ENCODE measurements at places on chromosomes 5 and 9. TPM values are rescaled to one million over a fixed set of nuclear protein-coding genes. Genes with fewer than 3 reads are reported as not detected.

DNA sequence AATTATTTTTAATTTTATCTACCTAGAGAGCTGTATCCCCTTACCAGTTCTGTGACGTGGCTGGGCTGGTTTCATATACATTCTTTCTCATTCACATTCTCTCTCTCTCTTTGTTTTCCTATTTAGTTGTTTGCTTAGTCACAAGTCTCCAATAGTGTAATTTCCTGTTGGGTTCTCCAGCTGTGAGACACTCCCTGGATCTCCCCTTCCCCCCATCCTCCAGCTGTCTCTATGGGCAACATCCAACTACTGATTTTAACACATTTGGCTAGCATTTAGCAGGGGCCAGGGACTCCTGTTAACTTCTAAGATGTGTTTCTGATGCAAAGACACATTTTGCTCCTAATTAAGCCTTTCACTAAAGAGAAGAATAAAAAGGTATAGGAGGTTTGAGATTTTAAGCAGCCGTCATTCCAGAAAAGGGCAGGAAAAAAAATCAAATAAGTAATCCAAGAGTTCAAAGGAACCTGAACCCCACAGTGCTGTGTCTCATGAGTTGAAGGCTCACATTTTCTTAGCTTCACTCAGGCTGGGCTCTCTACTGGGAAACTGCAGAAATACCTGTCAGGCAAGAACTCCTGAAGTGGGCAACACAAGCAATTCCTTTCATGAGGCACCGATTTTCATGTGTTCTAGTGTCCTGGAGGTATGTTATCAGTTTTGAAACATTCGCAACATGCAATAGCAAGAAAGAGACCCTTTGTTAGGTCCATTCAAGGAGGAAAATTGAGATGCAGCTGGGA lies 198.7 kb upstream of the C9orf72 start:
- DNase-seq, result no peak

The SH3RF2 gene
- total RNA-seq, result 1.1 TPM

The RABGAP1 gene
- 50.6 TPM for total RNA-seq

GRCh38 chr5:36842087-36842486 lies 34.5 kb upstream of the NIPBL start:
- DNase-seq, result no peak

DNA sequence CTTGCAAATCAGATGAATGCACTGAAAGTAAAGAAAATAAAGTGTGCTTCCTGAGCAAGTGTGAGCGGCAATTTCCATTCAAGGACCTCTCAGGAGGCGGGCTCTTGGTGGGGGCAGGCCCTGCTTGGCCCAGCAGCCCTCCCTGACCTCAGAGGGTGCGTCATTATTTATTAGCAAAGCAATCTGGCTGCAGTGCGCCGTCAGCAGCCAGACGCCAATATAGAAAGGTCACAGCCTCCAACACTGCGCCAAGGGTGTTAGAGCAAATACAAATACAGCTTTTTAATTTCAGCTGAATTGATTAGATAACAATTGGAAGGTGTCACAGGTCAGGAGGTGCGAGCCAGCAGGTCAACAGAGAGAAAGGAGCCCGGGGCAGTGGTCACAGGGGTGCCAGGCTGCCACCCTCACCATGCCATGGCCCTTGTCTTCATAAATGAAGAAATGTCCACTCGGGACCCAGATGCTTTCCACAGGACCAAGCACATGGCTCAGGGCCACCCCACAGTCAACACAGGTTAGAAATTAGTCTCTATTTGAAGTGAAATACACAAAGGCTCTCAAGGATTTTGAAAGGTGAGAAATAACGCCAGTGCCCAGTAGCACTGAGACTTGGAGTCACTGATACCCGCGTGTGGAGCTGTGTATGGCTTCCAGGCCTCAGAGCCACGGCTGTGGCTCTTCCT lies 309.8 kb downstream of the IRX2 start:
- no peak for DNase-seq

The ENC1 gene
- total RNA-seq, result 7.8 TPM

The FGFR4 gene
- total RNA-seq, result 1.4 TPM

GRCh38 chr9:137705443-137705863 lies 86.6 kb downstream of the EHMT1 start:
- no peak for DNase-seq

GRCh38 chr9:95502248-95502647 lies 14.5 kb downstream of the PTCH1 start:
- DNase-seq, result no peak

GRCh38 chr5:175573493-175574269 lies 84.2 kb upstream of the HRH2 start:
- no peak for DNase-seq

DNA sequence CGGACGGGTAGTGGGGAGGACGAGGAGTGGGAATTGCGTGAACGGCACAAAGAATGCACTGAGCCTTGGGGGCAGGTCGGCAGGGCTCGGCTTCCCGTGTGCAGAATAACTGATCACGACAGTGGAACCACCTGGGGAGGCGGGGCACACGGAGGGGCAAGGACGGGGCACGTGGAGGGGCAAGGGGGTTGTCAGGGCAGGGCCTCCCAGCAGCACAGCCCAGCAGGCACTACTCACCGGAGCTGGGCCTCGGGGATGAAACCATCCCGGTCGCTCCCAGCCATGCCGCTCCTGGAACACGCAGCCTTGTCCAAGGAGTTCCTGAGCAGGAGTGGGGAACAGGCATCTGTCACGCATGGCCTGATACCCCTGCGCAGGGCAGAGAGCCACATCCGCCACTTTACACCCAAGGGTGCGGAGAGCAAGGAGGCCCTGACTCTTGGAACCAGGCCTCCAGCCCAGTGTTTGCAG lies 33.4 kb downstream of the SARDH start:
- no peak for DNase-seq

DNA sequence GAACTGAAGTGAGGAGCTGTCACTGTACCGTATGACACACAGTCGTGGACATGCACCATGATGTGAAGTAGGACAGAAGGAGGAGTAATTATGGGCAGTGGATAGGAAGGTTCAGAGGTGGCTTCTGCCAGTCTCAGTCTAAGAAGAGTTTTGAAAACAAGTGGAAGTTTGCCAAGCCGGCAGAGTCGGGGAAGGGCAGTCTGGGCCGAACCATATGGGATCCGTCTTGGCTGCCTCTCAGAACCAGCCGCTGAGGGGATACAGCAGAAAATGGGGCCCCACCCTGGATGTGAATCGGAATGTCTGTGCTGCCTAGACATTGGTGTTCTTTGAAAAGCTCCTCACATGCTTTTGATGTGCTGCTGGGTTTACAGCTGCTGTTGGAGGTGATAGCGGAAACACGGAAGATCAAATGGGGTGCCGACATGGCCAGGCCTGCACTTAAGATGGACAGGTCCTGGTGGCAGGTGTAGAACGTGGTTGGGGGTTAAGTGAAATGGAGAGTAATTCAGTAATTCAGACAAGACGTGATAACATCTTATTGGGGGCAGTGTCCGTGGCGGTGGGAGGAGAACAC lies 11.2 kb downstream of the SNX18 start:
- DNase-seq, result no peak

The KCNN2 gene
- 0.19 TPM for total RNA-seq

DNA sequence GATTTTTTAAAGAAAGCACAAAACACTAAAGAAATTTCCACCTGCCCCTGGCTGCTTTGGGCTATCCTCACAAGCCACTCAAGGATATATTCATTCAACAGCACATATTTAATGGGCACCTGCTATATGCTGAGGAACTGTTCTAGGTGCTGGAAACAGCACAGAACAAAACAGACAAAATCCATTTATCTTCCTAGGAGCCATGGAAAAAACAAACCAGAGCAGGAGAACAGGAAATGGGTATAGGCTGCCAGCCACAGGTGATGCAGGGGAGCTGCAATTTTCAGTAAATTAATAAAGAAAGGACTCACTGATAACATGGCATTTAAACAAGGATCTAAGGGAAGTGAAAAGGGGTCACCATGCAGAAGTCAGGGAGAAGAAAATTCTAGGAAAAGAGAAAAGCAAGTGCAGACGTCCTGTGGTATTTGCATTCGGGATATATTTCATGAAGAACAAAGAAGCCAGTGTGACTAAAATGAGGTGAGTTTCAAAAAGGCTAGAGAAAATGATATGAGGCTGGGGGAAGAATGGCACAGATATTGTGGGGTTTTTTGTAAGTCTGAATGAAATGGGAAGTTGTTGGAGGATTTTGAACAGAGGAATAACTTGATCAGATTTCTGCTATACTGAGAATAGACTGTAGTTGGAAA lies 152.2 kb downstream of the ADAMTSL1 start:
- DNase-seq, result no peak

DNA sequence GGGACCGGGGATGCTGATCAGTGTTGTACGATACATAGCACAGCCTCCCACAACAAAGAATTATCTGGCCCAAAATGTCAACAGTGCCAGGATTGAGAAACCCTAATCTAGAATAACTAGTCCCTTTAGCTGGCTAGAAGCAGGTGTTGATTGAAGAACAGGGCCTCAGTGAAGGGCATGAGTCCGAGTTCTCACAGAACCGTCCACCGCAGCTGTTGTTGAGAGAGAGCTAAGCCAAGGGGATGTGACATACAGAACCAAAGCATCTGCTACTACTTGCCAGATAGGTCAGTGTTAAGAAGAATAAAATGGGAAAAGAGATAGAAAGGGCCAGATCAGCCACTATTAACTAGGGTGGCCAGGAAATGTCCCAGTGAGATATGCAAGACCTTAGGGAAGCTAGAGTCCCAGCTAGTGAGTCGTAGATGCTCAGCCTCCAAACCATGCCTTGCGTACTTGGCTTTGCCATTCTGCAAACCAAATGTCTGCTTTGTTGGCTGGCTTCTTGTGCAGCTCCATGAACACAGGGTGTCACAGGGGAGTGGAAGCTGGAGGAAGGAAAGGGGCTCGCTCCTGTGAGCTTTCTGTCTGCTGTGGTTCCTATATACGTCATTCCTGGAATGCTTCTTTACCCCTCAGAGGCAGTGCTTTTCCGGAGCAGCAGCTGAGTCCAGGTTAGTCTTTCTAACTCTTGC lies 68.9 kb downstream of the FBXO38 start:
- no peak for DNase-seq

- no peak for DNase-seq
These were observed 569 bp downstream of the CAMK4 start for GRCh38 chr5:111224561-111225345.

The PIP5K1B gene
- total RNA-seq, result 3.1 TPM

DNA sequence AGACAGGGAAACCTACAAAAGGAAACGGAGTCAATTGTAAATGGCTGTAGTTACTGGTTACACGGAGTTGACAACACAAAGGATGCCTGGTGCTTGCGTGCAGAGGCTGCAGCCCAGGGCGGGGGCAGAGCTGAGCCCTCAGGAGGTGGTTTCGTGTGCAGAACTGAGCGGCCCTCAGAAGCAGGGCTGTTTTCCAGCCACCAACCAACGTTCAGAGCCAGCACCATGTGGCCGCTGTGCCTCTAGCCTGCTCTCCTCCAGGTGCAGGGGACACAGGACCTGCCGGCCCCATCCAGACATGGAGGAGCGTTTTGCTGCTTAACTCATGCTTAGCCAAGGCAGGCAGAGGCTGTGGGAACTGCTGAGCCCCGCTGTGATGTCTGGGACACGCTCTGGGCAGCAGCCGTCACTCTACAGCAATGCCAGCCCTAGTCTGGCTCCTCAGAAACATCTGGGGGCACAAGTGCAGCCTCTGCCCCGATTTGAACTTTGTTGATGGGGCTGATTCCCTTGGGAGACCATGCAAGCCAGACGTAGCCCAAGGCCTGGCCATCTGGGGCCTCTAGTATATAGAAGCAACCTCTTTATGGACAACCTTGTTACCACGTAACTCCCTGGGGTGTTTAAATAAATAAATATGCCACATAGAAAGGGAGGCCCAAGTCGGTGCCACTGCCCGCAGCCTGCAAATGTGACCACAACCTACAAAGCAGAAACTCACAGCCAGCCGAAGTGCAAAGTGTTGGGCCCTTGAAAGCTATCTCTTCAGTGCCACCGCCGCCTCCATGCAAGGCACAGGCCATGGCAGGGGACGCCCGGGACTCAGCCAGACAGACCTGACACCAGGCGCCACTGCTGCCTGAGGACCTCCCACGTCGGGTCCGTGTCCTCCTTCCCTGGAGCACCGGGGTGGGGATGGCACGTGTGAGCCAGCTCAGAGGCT lies 42.1 kb downstream of the NKD2 start:
- DNase-seq, result no peak

DNA sequence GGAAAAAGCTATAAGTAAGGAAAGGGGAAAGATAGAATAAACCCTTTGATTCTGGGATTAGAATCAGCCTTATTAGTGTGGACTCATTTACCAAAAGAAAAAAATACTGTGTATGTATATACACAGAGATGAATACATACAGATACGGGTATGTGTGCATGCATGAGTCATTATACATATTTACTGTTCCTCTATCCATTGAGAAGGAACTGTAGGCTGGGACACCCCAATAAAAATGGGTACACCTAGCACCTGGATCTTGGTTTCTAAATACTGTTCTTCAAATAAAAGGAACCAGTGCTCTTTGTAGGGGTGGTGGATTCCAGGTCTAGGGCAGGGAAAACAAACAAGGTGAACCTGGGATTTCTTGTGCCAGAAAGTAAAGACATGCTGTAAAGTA lies 48.3 kb downstream of the WHRN start:
- DNase-seq, result no peak

DNA sequence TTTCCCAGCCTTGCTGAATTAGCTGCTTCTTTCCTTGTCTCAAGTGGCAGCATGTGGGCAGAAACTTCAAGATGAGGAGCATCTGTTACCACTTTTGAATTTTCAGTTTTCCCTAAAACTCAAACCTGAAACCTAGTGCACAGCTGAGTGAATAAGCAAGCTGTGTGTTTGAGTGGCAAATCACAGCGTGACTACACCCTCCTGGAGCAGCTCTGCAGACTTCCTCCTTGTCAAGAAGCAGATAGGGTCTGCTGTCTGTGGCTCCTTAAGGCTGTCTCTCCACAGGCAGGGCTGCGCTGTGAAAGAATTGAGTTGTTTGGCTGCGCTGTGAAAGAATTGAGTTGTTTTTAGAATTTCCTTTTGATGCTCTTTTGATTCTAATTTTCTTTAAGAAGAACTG lies 179.7 kb upstream of the HAPLN1 start:
- DNase-seq, result no peak

DNA sequence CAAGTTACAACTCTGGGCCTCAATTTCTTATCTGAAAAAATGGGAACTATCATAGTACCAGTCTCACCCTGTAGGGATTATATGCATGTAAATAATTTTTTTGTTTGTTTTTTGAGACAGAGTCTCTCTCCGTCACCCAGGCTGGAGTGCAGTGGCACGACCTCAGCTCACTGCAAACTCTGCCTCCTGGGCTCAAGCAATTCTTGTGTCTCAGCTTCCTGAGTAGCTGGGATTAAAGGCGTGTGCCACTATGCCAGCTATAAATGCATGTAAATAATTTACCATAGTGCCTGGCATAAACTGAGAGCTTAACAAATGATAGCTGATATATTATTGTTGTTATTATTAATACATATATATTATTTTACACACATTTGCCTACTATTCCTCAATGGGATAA lies 3.0 kb upstream of the ARHGAP26 start:
- DNase-seq, result no peak

- DNase-seq, result no peak
These were observed 8.8 kb upstream of the GPRIN1 start for GRCh38 chr5:176618783-176619182.

The HINT2 gene
- total RNA-seq, result 49.7 TPM

- DNase-seq, result no peak
These were observed 2.6 kb upstream of the NIPAL4 start for GRCh38 chr5:157457391-157457790.

The GLRA1 gene
- not detected for total RNA-seq

- no peak for DNase-seq
These were observed 95.3 kb downstream of the ZNF608 start for GRCh38 chr5:124650951-124651662.

GRCh38 chr9:116276651-116277121 lies 123.1 kb downstream of the PAPPA start:
- DNase-seq, result no peak

Data from omental fat pad (tissue), 4 donors.